Stimulated activated CD8-positive, alpha-beta memory T cell treated with anti-CD3 and anti-CD28 coated beads, Interleukin-4, amount 100 ng/mL, for 4 hours (primary cell): ENCODE measurements at places on chromosomes 7 and 10.

GRCh38 chr7:145224775-145225174, 388.9 kb upstream of the TPK1 start:
- DNase-seq = no peak

- no peak for DNase-seq
Measured at GRCh38 chr10:83075016-83075814, 1064.1 kb upstream of the GHITM start.

DNA sequence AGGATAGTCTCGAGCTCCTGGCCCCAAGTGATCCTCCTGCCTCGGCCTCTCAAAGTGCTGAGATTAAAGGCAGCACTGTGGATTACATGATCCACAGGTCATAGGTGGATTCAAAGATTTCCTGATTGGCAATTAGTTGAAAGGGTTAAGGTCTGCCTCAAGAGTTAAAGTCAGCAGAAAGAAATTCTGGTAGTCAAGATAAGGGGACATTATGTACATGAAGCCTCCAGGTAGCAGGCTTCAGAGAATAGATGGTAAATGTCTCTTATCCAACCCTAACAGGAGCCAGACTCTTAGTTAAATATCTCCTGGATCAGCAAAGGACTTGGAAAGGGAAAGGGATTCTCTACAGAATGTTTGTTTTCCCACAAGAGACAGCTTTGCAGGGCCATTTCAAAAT, 93.7 kb downstream of the SKIDA1 start:
- no peak for DNase-seq

- DNase-seq = no peak
Measured at GRCh38 chr7:116167177-116167576, 43.2 kb upstream of the TES start.

DNA sequence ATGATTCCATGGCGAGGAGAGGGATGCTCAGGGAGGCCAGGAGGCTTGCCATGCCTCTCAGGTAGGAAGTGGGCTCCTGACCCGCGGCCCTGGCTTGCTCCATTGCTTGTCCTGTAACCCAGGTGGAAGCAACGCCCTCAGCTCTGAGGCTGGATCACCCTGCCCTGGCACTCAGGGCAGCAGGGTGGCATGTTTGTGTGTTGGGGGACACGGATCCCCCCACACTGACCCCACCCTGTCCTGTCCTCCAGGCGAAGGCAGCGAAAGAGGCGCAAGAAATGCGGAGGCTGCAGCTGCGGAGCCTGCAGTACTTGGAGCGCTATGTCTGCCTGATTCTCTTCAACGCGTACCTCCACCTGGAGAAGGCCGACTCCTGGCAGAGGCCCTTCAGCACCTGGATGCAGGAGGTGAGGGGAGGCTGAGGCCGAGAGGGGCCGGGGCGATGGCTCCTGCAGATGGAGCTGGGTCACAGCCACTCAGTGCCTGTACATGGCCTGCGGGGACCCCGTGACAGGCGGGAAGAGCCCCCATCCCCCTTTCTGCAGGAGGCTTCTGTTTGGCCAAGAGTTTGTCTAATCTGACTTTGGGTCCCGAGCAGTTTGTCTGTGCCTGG, 38.3 kb downstream of the PRF1 start:
- DNase-seq = no peak
